Kidney (tissue), 22 donors: ENCODE measurements at places on chromosomes 16 and 17. TPM values are rescaled to one million over a fixed set of nuclear protein-coding genes. Genes with fewer than 3 reads are reported as not detected.

GRCh38 chr16:67184453-67184994 is 761 bp upstream of the MATCAP1 start:
- H3K4me3 ChIP-seq = peak overlapping the region; percentile 81
- H3K27ac ChIP-seq = no peak overlapping the region
- H3K4me1 ChIP-seq = peaks cover 9% of the 10 kb centered on the region

DNA sequence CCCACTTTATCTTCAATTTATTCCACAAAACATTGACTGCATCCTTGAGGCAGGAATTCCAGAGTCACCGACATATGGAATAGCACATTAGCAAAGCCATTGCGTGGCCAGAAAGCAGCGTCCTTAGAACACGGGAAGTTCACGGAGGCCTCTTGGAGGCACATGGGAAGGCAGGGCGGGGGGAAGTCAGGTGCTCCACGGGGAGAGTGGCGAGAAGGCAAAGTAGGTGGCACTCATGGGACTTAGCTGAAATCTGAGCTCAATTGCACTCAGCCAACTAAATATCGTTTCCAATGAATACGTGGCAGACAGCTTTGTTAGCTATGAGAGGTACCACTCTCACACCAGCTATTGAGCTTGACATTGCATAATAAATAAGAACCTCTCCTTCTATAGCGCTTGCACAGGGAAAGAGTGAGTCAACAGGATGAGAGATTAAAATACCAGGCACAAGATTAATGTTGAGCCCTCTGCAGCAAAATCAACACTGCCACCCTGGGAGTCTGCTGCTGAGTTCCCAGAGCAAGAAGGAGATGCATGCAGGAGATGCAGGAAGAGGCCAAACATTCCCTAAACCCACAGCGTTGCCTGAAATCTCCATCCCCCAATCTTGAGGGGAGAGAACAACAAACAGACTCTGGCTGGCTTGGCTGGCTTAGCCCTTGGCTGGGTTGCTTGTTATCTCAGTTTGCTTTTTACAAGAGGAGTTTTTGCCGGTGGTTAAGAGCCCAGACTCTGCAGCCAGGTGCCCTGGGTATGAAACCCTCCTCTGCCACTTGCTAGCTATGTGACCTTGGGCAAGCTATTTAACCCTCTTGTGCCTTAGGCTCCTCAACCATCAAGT is 28.8 kb downstream of the ABCC12 start:
- no peaks in the 10 kb centered on the region for H3K4me1 ChIP-seq
- no peak for DNase-seq
- no peak overlapping the region for H3K4me3 ChIP-seq
- H3K36me3 ChIP-seq = no peaks in the 10 kb centered on the region
- no peaks in the 10 kb centered on the region for H3K27me3 ChIP-seq

UBE2Z gene
- 86.7 TPM for total RNA-seq

DNA sequence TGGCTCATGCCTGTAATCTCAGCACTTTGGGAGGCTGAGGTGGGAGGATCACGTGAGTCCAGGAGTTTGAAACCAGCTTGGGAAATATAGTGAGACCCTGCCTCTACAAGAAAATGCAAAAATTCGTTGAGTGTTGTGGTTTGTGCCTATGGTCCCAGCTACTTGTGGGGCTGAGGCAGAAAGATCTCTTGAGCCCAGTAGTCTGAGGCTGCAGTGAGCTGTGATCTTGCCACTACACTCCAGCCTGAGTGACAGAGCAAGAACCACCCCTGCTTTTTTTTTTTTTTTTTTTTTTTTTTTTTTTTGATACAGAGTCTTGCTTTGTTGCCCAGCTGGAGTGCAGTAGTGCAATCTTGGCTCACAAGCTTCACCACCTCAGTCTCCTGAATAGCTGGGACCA is 34.0 kb downstream of the ITGB3 start:
- no peak overlapping the region for H3K27ac ChIP-seq
- no peaks in the 10 kb centered on the region for H3K27me3 ChIP-seq
- H3K4me3 ChIP-seq = no peak overlapping the region

DNA sequence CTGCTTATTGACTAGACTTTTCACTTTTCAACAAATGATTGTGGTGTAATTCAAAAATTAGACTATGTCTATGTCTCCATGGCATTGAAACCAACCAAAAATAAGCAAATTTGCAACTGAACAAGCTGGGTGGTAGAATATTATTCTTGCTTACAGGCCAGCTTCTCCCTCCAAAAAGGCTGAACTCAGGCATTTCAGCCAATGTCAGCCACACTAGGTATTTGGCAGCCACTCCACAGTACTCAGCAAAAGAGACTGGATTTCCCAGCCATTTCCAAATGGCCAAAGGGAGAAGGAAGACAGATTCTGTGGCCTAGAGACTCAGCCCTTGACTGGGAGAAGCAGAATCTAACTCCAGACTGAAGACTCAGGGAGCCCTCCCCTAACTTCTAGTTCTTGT is 121.8 kb upstream of the IRX5 start:
- no peaks in the 10 kb centered on the region for H3K36me3 ChIP-seq
- no peaks in the 10 kb centered on the region for H3K4me1 ChIP-seq
- no peak overlapping the region for H3K4me3 ChIP-seq
- no peaks in the 10 kb centered on the region for H3K27me3 ChIP-seq
- no peak overlapping the region for H3K27ac ChIP-seq
- no peak for DNase-seq

DNA sequence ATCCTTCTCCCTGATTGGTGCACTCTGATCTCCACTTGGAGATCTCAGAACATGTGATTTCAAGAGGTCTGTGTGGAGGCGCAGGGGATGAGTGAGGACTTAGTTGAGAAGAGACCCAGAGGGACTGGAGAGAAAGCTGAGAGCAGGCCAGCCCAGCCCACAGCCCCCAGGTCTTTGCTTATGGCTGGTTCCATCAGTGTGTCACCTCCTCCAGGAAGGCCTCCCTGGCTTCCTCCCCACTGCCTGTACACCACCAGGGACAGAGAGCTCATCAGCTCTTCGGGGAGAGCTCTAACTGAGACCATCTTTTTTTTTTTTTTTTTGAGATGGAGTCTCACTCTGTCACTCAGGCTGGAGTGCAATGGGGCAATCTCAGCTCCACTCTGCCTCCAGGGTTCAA is 3.4 kb downstream of the P2RX1 start:
- H3K36me3 ChIP-seq = no peaks in the 10 kb centered on the region
- no peaks in the 10 kb centered on the region for H3K27me3 ChIP-seq
- H3K4me1 ChIP-seq = no peaks in the 10 kb centered on the region
- no peak overlapping the region for H3K27ac ChIP-seq
- H3K4me3 ChIP-seq = no peak overlapping the region

UBTF gene
- total RNA-seq = 98.8 TPM

ZNF286A gene
- 17.4 TPM for total RNA-seq

AOC2 gene
- total RNA-seq = 1.2 TPM
